ENCODE measurements at places on chromosomes 5 and 9.

DNA sequence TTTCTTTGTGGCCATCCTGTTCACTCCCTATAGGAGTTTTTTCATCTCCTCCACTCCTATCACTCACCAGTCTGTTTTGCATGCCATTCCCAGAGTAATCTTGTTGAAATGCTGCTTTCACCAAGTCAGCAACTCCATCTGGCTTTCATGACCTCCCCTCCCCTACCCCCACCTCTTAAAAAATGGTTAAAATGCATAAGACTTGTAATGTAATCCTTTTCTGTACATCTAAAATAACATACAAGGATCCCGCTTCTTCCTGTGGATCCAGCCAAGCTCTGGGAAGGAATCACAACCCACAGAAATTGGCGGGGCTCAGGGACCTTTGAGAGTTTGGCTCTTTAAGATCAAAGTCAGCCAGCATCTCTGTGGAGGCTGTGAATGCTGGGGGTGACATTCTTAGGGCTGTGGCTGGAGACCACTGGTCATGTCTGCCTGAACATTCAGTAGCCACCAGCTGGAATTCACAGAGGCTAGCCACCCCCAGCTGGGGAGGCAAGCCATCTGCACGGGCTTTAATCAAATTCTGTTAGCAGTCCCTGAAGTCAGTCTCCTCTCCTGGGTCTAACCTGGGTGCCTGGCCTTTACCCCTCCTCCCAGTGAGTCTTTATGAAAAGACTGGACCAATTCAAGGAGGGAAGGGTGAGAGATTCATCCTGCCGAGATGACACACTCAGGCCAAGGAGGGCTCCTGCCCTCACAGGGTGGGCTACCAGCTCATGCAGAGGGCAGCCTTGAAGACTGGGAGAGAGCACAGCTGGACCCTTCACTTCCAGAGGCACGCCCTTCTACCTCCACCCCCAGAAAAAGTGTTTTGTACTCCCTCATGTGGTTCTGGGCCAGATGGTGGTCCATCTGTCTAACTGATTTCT lies 132.9 kb downstream of the LIFR start:
- DNase-seq: no peak

GRCh38 chr5:66540078-66540477 lies 56.1 kb upstream of the MAST4 start:
- no peak for DNase-seq

- DNase-seq: no peak
Observed at GRCh38 chr5:121174351-121174750, 677.3 kb upstream of the FTMT start.

- DNase-seq: no peak
Observed at GRCh38 chr9:134838651-134839454, 41.8 kb upstream of the FCN2 start.

- DNase-seq: no peak
Observed at GRCh38 chr5:134005417-134006061, 764 bp upstream of the VDAC1 start.

DNA sequence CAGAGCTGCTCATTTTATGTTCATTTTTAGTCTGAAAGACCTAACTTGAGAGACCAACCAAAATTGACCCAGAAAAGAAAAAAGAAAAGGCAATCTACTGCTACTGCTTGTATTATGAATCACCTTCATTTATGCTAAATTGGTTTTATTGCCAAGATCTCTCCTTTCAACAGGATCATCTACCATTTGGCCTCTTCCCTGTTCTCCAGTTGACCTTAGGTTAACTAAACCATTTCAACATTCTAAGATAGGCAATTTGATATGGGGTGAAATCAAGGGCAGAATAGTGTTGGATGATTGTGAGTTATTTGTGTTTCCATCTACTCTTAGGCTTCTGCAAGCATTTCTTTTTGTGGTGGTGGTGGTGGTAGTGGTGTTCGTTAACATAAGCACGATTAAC lies 48.3 kb upstream of the POU4F3 start:
- no peak for DNase-seq

DNA sequence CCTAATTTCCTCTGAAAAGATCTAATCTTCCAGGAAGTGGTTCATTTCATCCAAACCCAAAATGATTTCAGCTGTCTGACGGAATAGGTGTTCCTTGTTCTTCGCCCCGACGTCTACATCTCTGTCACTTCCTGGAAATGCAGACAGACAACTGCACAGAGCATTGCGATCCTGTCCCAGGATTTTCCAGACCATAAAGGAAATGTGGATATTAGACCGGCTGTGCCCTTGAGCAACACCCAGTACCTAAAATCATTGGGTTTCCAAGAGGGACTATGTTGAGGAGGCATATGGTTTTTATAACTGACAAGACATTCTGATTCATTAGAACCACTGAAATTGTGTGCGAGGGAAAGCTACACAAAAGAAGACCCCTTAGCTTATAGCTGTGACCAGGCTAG lies 74.2 kb downstream of the MSX2 start:
- no peak for DNase-seq

- DNase-seq: no peak
Observed at GRCh38 chr5:55634209-55634805, 77.8 kb downstream of the SLC38A9 start.

DNA sequence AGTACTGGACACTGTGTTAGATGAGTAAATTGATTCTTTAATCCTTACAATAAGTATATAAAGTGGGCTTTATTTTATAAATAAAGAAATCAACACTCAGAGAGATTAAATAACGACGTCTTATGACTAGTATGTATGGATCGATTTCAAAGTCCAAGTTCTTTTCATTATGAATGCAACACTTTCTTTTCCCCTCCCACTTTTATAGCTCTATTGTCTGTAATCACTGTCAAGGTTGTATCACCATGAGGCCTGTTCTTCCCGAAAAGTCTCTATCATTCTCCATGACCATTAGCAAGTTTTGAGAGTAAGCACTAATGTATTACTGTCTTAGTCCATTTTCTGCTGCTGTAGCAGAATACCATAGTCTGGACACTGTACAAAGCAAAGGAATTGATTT lies 228.4 kb downstream of the TLR4 start:
- DNase-seq: no peak

GRCh38 chr5:14489643-14490042 lies 91.9 kb upstream of the OTULINL start:
- no peak for DNase-seq

- DNase-seq: peak; percentile 74
Observed at GRCh38 chr5:94618493-94619328, at the start of the genes KIAA0825 and SLF1. Gene KIAA0825, minus strand, starts transcription at chr5:94618604. Its CDS starts 81,478 bp downstream, at chr5:94537126. Gene SLF1, plus strand, starts transcription at chr5:94618669. Its CDS starts 10,142 bp downstream, at chr5:94628811.

DNA sequence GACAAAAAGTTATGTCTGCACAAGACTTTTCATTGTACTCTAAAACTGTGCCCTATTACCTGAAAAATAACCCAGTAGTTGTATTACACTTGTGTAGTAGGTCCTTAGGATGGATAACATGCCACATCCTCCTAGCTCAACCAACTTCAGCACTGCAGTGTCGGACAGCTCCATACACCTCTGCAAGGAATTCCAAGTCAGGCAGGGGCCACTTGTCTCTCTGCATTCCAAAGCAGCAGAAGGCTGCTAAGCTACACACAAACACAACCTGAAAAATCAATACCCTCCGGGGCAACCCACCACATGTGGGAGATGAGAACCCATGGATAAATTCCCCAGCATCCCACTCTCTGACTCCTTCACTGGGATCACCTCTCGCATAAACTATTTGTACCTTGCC lies 50.2 kb downstream of the MED10 start:
- DNase-seq: no peak

- peak; percentile 40 for DNase-seq
Observed at GRCh38 chr9:70602321-70603019, 188.0 kb upstream of the KLF9 start.

- no peak for DNase-seq
Observed at GRCh38 chr9:14813336-14814248, 91.1 kb upstream of the CER1 start.

- DNase-seq: no peak
Observed at GRCh38 chr5:172685091-172685490, 44.0 kb downstream of the NEURL1B start.

DNA sequence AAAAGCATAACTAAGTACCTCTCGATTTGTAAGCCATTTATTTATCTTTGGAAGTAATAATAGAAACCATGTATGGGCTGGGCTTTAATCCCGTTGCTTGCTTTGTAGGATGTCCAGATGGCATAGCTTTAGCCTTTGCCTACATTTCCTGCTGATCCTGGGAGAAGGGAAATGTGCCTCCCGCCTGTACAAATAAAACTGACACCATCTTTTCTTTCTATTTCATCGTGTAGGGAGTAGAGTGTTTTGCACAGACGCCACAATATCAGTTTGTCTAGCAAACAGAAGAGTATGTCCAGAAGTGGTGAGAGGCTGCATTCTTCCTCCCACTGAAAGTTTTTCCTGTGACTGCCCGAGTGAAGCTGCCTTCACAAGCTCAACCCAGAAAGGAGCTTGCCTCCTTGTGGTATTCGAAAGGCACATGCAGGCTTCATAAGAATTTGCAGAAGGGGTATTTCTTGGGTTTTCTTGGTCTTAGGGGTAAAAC lies 24.7 kb upstream of the TJP2 start:
- no peak for DNase-seq

DNA sequence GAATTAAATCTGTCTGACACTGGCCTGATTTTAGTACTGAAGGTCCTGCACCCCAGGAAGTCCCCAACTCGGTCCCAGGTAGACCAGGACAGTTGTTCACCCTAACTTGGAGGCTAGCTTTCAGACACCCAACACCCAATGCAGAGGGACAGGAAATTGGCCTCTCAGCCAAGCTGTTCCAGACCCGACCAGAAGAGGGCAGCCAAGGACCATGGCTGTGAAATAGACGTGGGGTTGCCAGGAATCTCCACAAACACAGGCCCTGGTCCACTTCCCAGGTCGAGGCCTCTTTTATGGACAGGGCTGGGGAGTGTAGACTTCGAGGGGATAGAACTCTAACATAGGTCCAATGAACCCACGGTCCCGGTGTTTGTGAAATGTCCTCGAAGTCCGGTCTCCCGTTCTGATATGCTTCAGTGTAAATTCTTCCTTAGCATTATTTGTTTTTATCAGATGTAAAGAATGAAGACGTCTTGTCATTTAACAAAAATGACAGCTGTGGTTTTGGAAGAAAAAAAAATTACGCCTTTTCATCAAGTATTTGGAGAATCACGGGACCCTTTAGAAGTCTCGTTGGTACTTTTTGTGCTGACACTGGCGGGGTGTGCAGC lies 260.3 kb upstream of the ADAMTS16 start:
- DNase-seq: peak; percentile 33

- DNase-seq: no peak
Observed at GRCh38 chr5:174624733-174625522, 99.5 kb upstream of the MSX2 start.

DNA sequence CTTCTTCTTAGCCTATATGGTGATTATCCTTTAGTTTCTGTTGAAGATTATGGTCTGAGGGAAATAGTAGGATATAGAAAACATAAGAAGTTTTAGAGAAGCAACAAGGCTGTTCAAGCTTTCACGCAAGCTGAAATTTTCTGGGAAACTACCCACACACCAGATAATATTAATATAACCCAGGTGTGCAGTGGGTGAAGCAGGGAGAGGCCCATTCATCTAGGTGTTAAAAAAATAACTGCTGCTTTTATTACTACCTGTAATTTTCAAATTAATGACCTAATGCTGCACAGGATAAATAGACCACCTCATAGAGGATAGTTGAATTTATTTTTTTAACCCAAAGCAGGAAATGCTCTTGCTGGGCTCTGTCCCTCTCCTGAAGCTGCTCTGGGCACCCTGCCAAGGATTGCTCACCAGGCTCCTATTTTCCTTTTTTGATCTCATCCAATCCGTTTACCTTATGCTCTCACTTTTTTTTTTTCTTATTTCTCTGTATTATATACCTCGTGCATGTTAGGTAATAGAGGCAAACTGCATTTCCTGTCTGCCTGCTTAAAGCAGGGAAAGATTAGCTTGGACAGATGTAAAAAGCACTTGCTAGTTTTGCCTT lies 124.3 kb upstream of the SLC12A2 start:
- DNase-seq: no peak

DNA sequence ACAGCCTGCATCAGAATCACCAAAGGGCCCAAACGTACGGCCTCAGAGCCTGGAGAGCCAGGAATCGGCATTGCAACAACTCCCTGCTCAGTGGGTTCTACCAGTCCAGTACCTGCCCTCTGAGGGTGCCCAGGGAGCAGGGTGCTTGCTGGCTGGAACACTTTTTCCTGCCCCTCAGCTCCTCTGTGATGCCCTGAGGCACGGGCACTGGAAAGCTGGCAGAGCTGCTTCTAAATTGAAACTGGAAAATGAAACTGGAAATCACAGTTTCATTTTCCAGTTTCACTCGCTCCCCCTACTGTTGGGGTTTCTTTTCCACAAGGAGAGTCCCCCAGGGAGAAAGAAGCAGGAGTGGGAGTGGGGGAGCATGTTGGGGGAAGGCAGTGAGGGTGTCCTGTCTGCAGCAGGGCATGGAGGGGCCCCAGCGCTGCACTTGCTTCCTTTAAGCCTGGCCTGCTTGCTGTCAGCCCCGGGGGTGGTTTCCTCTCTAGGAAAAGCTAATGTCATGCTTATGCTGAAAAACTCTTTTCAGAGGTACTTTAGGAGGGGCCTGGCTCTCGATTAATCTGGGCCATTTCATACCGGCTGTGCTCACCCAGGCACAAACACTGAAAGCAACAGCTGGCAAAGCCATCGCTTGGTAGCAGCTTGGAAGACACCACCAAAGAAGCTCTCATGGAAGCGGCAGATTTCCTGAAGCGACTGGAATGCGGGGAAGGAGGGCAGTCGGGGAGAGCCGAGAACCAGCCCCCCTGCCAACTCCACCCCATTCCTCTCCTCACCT lies 26.2 kb downstream of the IRF1 start:
- peak; percentile 60 for DNase-seq

DNA sequence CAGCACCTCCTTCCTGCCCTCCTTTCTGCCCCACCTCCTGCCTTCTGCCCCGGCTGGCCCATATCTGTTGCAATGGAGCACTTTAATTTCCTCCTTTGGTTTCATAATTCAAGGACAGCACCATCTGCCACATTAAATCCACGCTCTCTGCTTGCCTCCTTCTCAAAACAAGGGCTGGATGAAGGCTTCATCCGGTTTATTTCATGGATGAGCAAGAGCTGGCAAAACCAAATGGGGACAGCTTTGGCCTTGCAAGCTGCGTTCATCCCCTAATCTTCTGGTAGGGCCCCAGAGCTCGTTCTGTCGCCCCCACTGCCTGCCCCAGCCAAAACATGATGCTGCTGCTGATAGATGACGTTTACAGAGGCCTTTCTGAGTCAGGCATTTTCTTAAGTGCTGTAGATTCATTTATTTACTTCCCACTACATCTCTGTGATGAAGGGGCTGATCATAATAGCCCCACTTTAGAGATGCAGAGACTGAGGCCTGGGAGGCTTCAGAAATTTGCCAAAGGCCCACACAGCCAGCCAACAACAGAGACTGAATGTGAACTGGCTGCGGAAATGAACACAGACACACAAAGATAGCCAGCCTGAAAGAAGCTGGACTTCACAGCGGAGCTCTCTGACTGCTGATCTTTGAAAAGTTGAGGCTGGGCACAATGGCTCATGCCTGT lies 115.6 kb upstream of the CPEB4 start:
- DNase-seq: no peak

DNA sequence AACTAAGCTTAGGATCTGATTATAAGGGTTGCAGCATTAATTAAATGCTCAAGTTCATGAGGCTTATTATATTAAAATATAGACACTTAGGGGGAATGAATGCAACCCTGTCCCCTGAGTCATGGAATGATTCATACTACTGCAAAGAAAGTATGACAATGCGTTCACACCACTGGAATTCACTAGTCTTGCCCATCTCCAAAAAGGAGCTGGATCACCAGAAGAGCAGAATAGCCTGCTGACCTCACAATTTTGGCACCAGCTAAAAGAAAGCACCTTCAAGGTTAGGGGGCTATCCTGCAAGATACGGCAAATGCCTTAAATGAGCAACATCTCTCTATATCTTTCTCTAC lies 32.0 kb upstream of the TMED7 start:
- no peak for DNase-seq

Data from GDM1 (cell line).